ENCODE measurements at places on chromosomes 6 and 20. TPM values are rescaled to one million over a fixed set of nuclear protein-coding genes. Genes with fewer than 3 reads are reported as not detected.
A peak's percentile ranks its signal among the peaks of the same experiment; 100 is the strongest.

DNA sequence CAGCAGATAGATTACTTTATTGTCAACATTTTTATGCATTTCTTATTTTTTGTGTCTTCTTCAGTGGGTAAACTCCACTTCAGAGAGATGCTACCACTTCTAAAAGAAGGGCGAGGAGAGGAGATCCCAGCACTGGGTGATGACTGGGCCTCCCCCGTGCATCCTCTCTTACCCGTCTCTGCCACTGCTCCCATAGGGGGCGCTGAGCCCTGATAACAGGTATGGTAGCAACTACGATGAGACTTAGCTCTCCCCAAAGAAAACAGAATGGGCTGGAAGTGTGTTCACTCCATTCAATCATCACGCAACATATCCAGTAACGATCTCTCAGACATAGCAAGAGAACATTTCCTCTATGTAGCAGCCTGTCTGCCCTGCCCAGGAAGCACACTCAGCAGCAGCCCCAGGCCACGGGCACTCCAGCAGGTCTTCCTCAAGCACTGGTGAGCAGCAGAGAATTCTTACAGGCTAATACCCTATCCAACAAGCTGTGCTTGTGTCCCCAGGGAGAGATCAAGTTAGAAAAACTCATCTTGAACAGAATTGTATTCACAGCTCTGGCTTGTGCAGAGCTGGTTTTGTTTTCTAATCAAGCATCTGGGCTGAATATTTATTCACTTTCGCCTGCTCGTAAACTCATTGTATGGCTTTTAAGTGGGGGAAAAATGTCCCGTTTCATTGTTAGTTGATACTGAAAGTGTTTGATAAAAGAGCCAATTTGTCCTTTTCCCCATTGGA, 533.1 kb upstream of the CDH4 start:
- no peak for DNase-seq

Gene LY6G6C
- total RNA-seq: not detected

Gene CDSN
- not detected for total RNA-seq

DNA sequence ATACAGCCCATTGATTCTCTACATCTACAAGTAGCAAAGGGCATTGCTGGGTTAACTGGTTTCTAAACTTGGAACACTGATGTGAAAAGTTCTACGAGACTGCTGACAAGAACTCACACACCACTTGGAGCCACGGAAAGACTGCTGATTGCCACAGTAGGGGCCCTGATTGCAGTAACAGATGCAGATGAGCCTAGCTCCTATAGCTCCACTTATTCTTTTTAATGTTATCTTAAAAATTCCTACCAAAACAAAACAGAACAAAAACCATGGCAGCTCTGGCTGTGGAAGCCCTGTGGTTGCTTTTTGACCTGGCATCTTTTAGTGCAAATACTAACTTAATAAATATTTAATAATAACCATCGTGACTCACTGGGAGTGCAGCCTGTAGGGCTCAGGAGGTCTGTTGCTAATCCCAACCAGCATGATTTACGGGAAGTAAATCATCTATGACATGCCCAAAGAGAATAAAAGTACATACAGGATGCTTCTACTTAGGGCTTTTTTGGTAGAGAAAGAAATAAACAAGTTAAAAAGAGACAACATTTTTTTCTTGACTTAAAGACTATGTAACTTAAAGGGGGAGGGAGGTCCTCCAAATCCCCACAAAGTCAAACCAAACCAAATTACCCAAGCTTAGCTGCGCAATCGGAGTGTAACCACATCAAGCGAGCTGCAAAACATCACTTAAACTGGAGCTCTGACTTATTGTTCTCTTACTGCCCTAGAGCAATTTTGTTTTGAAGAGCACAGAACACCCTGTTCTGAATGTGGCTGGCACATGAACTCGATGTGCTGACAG, 87.2 kb downstream of the FKBP5 start:
- peak; percentile 90 for DNase-seq

DNA sequence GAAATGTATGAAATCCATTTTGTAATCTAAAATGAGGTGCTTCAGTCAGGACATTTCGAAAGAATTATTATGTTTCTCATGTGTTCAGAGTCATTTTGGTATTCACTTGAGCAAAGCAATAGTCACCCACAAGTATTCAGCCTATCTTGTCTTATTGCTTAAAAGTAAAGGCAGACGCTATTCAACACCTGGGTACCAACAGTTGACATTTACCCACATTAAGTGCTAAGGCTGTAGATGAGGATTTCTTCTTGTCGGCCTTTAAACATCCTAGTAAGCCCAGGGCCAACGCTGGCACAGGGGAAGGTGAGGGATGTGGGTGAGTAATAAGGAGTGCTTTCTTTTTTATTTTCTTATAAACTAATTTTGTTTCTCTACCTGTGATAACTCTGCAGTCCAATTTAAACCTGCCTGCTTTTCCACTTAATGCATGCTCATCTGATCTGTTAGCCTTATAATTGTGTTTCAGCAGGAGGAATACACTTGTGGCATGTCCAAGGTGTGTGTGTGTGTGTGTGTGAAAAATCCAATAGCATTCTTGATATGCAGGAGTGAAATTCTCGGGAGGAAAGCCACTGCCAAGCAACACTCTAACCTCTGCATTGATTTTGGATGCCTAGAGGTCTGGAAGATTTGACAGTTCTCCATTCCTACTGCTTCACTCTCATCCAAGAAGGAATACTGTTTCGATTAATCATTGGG, 252.0 kb downstream of the SOX4 start:
- DNase-seq: no peak

- no peak for DNase-seq
Measured at GRCh38 chr6:96017070-96017359, 1.2 kb downstream of the FUT9 start.

Gene RIPK1
- 29.2 TPM for total RNA-seq

All from uterus (tissue), 4 donors.